ENCODE measurements at places on chromosomes 6 and 20. TPM values are rescaled to one million over a fixed set of nuclear protein-coding genes. Genes with fewer than 3 reads are reported as not detected.

DNA sequence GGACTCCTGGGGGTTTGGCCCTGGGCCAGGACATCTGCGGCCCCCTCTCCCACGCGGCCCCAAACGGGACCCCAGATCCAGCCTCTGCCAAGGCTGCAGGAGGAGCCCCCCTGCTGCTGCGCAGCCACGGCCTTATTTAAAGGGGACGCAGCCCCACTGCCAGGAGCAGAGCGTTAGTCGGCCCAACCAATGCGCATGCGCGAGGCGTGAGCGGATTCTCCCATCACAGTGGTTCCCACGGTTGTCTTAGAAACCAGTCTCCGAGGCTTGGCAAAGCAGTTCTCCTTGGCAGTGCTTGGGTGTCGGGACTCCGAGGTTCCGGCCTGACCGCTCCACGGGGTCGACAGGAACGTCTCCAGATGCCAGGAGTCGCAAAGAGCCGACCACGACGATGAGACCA is 288.3 kb upstream of the ZNF337 start:
- DNase-seq = peak; percentile 77

The AVP gene
- 0.51 TPM for total RNA-seq

The COL11A2 gene
- 0.94 TPM for total RNA-seq

DNA sequence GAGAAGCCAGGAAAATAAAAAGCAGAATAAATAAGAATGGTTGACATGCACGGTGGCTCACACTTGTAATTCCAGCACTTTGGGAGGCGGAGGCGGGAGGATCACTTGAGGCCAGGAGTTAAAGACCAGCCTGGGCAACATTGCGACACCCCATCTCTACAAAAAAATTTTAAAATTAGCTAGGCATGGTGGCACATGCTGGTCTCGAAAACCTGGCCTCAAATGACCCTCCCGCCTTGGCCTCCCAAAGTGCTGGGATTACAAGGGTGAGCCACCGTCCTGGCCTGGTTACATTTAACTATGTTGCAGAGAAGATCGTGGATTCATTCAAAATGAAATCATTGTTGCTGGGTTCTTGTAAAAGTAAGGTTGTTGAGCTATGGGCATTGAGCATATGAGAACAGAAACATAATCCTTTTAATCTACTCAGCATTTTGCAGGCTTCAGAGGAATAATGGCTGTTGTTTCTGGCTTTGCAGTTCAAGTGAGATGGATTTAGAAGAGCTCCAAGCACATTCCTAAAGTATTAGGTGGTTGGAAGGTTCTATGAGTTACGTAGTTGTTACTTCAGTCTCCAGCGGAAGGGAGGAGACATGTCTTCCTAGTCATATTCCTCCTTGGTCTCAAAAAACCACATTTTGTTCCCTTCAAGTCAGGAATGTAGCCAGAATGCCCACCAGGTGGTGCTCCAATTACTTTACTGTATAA is 45.6 kb upstream of the RAB23 start:
- no peak for DNase-seq

The TFAP2C gene
- 0.16 TPM for total RNA-seq

DNA sequence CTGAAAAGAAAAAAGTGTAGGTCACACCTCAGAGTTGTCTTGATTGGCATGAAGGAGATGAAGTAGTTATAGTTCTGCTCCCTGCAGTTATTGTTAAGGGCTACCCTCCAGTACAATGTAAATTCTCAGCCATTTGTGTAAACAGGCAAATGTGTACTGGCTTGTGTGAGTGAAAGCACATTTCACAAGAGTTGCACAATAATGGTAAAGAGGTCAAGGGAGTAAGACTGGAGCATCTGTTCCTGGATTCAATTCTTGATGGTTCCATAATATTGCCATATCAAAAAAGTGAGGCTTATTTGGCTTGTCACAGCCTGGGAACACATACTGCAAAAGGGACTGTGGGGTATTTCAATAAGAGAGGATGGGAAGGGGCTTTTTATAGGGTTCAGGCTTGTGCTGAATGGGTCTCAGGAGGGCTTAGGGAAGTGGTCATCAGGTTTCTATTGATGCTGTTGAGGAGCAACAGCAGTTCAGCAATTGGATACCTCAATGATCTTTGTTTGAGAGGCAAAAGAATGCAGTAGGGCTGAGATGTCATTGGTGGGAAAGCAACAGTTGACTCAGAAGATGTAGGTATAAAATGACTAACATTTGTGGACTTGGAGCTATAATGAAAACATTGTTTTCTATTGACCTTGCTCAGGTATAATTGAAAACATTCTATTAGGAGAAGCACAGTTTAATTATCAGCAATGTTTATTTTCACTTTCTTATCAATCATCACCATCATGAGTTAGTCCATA is 402.6 kb downstream of the BCKDHB start:
- no peak for DNase-seq

- no peak for DNase-seq
Observed at GRCh38 chr6:23202207-23202606, 632.8 kb downstream of the HDGFL1 start.

The ACSS1 gene
- total RNA-seq = 143 TPM

DNA sequence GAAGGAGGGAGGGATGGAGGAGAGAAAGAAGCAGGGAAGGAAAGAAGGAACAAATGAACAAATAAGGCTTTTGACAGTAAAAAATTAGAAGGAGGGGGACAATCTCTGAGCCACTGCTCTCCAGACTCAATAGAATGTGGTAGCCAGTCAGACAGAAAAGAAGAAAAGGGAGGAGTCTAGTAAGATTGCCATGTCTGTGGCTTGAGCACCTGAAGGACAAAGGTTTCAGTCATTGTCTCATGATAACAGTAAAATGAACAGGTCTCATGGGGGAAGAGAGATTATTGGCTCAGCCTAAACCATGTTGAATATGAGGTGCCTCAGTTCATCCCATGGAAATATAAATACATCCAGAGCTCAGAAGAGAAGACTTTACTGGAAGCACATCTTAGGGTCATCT is 14.0 kb upstream of the LOC128125822 start:
- no peak for DNase-seq

The FAM184A gene
- 1.6 TPM for total RNA-seq

- DNase-seq = peak; percentile 89
Observed at GRCh38 chr6:35297601-35298481, at the start of gene DEF6. Gene DEF6, plus strand, starts transcription at chr6:35297818. Its CDS starts 39 bp downstream, at chr6:35297857.

The PRL gene
- not detected for total RNA-seq

The SH3BGRL2 gene
- total RNA-seq = 5.9 TPM

DNA sequence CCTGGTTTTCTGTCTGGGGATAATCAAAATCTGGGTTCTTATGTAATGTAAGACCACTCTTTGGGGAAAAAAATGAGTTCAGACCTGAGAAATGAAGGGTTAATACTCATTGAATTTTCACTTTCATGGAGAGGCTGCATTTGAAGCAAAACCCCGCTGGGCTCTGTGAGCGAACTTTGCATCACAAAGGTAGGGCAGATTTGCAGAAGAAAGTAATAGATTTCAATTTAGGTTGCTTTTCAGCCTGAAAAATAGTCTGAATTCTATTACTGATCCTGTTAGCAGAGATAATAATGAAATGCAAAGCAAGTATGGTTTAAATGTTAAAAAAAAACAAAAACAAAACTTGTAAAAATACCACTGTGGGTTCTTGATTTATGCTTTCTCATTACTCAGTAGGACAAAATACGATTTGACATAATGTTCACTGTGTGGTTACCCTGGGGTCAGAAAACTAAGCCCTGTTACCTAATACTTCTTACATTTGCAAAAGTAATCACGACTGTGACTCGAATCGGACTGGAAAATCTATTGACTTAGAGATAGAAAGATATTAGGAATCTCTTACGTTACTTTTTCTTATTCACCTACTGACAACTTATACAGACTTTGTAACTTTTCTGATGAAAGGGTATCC is 72.2 kb downstream of the UST start:
- DNase-seq = no peak

The KCNK5 gene
- total RNA-seq = 0.65 TPM

- DNase-seq = peak; percentile 89
Observed at GRCh38 chr6:87944541-87944954, 103.1 kb upstream of the SPACA1 start.

- no peak for DNase-seq
Observed at GRCh38 chr6:49551078-49551865, 804 bp downstream of the C6orf141 start.

GRCh38 chr6:121657972-121658371 is 222.5 kb downstream of the GJA1 start:
- DNase-seq = no peak

The PSMB9 gene
- total RNA-seq = 12.6 TPM

The TREM2 gene
- total RNA-seq = 0.35 TPM

- no peak for DNase-seq
Observed at GRCh38 chr6:105815661-105816555, 270.2 kb upstream of the PRDM1 start.

GRCh38 chr6:2763876-2764540 is 1.2 kb upstream of the WRNIP1 start:
- DNase-seq = peak; percentile 48

GRCh38 chr20:63082308-63082938 is 75.7 kb upstream of the BHLHE23 start:
- DNase-seq = peak; percentile 65

DNA sequence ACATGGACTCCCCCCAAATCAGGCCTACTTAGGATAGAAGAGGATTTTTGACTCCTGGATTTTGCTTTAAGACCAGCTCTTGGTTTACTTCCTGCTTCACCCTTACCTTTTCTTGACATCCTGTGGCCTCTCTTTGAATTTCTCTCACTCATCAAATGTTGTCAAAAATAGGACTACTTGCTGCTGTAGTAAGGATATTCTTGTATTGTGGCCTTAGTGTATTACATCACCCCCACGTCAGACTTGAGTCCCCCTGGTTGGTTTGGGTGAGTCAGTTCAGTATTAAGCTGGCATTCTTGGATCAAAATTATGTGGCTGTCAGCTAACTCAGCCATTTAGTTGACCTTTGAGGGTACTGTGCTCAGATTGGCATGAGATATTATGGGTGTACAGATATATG is 1.1 kb downstream of the TPX2 start:
- DNase-seq = no peak

The CGA gene
- not detected for total RNA-seq

- no peak for DNase-seq
Observed at GRCh38 chr6:37262446-37263026, 4.6 kb upstream of the TMEM217 start.

- DNase-seq = no peak
Observed at GRCh38 chr20:56208121-56208520, 40.4 kb upstream of the MC3R start.

- no peak for DNase-seq
Observed at GRCh38 chr20:47863315-47863965, 78.2 kb upstream of the SULF2 start.

The SMOC2 gene
- total RNA-seq = 10.9 TPM

The TRIM10 gene
- not detected for total RNA-seq

DNA sequence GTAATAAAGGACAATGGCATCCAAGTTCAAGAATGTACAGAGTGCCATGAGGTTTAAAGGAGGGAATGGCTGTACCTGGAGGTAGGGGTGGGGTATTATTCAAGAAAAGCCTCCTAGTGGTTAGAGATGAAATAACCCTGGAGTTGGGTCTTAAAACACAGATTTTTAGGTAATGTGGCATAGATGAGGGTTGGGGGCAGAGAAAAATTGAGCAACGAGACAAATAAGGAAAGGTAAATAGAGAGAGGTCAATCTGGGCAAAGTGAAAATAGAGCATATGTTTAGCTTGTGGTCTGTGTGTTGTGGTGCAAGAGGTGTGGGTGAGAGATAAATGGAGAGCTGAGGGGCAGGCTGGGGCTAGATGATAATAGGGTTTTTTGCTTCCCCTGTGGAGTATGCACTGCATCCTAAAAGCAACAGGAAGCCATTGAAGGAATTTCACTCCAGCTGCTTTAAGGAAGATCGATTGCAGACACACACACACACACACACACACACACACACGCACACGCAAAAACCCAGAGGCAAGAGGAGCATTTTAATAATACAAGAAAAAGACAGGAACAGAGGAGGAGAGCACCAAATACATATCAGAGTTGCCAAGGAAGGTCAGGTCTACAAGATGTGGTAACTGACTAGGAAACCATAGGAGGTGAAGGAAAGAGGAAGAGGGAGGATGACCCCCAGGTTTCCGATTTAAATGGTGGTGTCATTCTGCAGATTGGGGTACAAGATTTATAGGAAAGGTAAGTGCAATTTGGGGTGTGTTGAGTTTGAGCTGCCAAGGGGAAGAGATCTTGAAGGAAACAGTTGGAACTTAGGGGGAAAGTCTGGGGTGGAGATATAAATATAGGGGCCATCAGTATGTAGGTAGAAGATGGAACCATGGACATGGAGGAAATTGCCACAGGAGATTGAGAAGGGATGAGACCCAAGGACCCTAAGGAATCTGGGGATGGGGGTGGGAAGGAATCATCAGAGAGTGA is 31.3 kb upstream of the ADGRF1 start:
- no peak for DNase-seq

DNA sequence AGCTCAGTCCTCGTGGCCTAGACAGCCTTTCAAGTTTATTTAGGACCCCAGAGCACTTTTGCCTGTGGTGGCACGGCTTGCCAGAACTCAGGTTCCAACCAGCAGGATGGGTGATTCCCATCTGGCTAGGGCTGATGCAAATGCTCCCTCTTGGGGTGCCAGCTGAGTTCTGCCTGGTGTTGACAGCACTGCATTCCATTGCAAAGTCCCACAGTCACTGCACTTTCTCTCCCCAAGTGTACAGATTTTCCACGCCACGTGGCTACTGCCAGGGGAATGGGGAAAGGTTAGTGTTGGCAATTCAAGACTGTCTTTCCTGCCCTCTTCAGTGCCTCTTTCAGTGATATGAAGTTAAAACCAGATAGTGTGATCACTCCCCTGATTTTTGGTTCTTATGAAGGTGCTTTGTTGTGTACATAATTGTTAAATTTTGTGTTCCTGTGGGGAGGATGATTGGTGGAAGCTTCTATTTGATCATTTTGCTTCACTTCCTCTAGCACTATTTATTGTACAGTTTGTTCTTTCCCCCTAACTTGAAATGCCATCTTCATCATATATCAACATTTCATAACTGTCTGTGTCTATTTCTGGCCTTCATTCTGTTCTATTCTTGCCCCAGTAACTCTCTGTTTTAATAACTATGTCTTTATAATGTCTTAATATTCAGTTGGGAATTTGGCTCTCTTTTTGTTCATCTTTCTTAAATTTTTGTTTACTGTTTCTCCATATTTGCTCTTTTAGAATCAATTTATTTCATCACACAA is 86.2 kb downstream of the CFAP61 start:
- DNase-seq = peak; percentile 45

GRCh38 chr6:161802231-161802630 is 528.4 kb upstream of the AGPAT4 start:
- DNase-seq = no peak

DNA sequence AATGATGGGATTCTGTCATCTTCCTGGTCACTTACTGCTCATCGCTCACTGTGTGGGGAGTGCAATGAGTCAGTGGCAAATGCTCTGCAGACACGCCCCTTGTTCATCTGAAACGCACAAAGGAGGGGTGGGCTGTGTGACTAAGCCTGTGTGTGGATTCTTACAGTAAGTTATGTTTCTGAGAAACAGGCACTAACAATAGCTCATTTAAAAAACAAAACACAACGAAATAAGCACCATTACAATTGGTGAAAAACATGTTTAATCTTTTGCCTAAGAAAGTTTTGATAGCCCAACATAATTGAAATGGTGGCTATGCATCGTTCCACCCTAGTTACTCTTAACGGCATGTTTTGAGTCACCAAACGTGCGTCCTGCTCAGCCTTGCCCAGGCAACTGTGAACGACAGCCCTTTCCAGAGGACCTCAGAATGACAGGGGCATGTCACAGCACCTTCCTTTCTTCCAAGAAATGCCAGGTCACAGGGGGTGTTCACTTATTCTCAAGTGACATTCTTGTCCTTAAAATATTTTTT is 118.4 kb upstream of the SGK1 start:
- DNase-seq = no peak

Measured in Right ventricle myocardium superior (tissue), 1 donor.